ENCODE measurements at places on chromosomes 3 and 15.

GRCh38 chr15:40265875-40266274 is 17.0 kb downstream of the ANKRD63 start:
- DNase-seq, result no peak

- no peak for DNase-seq
Observed at GRCh38 chr3:51933471-51934138, 8.1 kb downstream of the RRP9 start.

DNA sequence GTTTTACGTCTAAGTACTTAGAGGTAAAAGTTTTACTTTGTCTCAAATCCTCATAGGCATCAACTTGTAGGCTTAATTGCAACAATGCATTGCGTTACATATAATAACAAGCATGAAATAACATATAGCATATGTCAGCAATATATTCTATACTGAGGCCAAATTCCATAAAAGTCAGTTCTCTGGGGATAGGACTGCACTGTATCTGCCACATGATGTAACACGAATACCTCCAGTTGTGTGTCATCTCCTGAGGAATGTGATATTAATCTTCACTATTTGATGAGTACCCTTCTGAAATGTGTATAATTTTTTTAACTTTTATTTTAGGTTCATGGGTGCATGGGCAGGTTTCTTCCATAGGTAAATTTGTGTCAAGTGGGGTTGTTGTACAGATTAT is 126.4 kb downstream of the IMPG2 start:
- DNase-seq, result no peak

GRCh38 chr3:152835601-152836102 is 721 bp downstream of the P2RY1 start:
- no peak for DNase-seq

DNA sequence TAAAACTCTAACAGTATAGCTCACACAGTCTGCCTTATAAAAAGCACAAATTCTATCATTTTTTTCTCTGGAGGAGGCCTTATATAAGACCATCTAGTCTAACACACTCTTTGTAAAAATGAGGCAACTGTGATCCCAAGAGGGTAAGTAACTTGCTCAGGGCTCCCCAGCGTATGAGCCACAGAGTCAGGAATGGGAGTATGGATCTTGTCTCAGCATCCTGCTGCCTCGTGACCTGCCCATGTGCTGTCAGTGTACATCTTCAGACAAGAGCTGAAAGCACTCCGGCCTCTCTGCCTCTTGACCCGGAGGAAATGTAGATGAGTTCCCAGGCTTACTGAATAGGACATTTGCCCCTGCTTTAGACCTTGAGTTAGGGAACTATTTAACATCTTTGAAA is 28.4 kb upstream of the MEF2A start:
- DNase-seq, result no peak

DNA sequence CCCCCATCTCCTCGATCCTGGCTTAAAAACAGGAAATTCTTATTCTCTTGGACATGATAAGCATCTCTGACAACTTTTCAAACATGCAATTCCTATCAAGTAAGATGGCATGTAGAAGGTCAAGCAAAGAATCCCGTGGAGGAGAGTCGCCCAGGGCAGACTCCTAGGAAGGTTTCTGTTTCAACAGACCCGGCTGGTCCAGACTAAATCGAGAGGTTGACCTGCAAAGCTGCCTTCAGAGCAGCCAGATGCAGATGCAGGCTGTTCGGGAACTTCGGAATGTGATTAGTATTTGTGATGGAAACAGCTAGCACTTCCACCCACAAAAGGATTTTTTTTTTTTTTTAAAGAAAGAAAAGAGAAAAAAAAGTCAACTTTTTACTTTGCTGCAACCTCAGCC is 216.8 kb downstream of the NR1D2 start:
- DNase-seq, result no peak

GRCh38 chr3:138349926-138350665 is 1.7 kb downstream of the MRAS start:
- DNase-seq, result no peak

GRCh38 chr3:13079051-13079450 is 5.8 kb upstream of the IQSEC1 start:
- DNase-seq, result no peak

DNA sequence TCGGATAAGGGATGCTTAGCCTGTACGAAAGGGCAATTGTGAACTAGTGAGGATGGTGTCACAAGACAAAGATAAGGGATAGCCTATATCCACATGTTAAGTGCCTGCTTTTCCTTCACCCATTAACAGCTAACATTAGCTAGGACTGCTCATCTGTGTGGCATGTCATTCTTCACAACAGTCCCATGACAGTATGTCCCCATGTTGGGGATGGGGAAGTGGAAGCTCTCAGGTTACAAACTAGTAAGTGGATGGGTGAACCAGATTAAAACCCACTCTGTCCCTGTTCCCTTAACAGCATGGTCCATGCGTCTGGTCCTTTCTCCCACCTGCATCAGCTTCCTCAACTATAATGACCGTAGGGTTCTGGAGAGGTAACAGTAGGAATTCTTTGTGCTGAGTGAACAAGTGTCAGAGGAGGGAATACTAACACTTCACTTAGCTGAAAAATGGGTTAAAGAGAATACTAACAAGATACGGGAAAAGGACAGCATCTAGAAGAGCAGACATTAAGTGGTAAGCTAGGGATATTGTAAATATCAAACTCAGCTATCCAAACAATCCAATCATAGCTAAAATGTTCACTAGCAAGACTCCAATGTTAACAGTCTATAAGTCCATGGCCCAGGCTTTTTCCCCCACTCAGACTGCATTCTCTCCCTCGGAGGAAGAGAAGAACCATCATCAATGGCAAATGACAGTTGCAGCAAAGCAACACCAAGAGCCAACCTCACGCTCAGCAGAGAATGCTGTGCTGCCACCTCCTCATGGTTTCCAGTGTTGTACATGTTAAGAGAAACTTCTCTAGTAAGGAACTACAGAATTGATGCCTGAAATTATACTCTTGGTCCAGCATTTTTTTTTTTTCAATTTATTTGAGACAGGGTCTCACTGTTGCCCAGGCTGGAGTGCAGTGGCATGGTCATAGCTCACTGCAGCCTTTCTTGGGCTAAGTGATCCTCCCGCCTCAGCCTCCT is 5.0 kb downstream of the RPLP1 start:
- no peak for DNase-seq

DNA sequence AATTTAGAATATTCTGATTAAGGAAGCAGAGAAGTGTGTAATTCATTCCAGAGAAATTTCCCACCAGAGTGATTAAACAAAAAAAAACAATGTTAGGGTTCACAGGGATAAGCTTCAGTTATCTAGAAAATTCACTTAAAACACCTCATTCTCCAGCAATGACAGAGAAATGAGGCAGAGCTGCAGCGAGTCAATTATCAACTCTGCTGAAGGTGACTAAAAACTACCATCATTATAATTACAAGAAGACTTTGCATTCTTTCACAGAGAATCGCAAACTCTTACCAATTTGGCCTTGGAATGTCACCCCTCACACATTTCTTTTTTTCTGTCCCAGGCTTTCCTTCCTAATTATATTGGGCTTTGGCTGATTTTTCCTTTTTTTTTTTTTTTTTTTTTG is 117.1 kb downstream of the RAB11A start:
- no peak for DNase-seq

DNA sequence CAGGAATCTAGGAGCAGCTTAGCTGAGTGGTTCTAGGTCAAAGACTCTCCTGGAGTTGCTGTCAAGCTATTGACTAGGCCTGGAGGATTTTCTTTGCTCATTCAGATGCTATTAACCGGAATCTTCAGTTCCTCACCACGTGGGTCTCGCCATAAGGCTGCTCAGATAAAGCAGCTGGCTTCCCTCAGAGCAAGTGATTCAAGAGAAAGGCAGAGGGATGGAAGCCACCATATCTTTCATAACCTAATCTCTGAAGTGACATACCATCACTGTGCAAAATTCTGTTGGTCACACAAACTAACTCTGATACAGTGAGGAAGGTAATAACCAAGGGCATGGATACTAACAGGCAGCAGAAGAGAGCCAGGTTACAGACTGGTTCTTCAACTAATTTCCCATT is 72.7 kb upstream of the FLNB start:
- no peak for DNase-seq

DNA sequence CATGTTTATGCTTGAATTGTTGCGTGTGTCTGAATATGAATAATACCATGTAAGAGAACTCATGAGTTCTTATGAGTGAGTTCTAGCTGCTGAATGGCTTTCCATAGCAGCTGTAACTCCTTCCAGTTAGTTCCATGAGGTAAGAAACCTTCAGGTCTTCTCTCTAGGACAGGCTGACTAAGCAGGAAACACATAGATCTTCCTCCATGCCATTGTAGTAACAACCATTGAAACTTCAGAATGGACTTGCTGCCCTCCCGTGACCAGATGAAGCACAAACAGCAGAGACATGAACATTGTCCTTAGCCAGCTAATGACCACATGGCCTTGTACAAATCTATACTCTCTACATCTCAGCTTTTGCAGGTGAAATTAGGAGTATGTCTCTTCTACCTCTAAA is 200.0 kb downstream of the ZNF385D start:
- no peak for DNase-seq

DNA sequence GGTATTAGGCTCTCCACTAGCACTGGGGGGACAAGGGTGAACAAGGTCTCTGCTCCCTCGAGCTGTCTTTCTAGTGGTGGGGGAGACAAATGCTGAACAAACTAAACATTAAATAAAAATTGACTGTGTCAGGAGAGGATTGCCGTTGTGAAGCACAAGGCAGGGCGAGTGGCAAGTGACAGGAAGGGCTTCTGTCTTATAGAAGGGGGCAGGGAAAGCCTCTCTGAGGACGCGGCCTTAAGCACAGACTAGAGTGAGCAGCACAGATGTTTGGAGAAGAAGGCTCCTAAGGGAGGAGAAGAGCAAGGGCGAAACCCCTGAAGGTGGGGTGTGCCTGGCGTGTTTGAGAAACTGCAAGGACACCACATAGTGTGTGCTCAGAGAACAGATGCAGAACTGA is 50.9 kb upstream of the ATP2B2 start:
- no peak for DNase-seq

DNA sequence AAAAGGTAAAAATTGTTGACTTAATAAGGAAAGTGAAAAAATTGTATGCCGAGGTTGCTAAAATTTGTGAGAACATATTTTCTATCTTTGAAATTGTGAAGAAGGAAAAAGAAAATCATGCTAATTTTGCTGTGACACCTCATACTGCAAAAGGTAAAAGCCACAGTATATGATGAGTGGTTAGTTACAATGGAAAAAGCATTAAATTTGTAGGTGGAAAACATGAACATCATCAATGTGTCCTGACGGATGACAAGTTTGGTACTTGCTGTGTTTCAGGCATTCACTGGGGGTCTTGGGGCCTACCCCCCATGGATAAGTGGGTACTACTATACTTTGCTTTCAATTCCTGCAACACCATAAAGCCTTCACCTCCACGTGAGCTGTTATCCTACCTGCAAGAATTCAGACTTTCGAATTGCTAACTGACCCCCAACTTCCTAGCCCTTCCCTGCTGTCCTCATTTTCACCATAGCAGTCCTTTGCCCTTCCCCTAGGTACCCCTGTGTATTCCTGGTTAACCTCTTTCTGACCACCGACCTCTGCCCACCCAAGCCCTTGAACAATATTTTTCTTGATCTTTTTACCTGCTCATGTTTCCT is 62.4 kb downstream of the RAB7A start:
- no peak for DNase-seq

- DNase-seq, result no peak
Observed at GRCh38 chr3:171245796-171246765, 214.1 kb downstream of the TNIK start.

DNA sequence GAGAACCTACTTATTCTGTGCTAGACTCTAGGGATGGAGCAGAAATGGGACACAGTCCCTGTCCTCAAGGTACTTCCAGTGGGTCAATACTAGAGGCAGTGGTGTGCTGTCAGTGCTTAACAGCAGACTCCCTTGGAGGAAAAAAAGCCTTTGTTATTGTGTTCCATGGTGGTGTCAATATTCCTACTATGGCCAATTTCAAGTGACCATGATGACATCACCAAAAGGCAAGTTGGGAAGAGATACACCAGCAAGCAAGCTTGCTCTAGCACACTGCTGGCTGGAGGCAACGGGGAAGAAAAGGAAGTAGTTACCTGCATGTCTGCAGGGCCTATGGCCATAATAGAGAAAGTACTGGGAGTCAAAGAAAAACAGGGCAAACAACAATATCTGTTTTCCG is 89.6 kb upstream of the ETV5 start:
- DNase-seq, result no peak

GRCh38 chr3:47495111-47495510 is 18.4 kb downstream of the ELP6 start:
- no peak for DNase-seq

DNA sequence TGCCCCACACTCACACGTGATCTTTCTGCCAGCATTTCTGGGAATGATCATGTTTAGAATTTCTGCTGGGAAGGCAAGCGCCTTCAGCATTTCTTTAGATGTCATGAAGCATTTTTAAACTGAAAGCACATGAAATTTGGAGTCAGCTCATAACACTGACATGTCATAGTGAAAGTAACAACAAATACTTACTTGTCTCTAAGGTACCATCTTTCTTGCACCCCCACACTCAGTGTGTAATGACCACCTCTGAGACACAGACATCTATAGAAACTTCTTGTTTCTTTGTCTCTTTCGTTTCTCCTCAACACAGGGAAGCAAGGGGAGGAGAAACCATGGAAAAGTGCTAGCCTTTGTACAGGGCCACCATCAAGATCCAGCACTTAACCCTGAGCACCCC is 171.7 kb downstream of the RORA start:
- DNase-seq, result peak; percentile 44

DNA sequence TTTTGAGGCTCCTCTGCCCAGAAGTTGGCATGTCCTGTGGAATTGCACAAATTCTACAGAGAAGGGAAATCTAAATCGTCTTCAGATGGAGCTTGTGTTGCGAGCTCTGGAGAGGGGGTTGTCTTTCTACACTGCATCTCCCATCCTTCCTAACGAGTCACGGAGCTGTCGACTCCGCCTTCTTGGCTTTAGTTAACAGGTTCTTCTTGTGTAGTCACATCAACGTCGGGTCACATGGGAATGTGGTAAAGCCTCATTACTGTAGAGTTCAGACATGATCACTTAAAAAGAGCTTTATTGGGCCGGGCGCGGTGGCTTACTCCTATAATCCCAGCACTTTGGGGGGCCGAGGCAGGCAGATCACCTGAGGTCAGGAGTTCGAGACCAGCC is 60.0 kb downstream of the DNASE1L3 start:
- DNase-seq, result no peak

DNA sequence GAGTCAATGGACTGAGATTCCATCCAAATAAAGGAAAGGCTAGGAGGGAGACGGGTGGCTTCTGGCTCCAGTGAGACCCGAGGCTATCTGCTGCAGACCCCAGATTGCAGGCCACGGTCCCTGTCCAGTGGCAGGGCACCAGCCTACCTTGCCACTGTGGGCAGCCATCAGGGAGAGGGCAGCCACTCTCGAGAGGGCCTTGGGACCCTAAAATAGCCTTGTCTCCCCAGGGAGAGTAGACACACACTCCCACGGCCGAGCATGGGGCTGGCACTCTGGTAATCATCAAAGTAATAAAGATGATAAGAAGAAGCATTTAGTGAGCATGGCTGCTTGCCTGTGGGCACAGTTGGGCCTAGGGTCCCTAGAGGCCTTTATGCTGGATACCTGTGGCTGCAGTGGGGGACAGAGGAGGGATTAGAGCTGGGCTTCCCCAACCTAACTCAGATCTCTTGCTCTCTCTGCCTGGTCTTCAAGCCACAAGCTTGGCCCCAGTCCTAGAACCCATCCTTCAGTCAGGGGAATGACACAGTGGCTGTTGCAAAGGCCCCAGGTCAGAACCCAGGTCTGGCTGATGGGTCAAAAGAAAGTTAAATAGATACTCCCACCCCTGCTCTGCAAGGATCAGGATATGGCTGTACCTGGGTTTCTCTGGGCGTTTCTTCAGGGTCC is 9.2 kb upstream of the VIPR1 start:
- no peak for DNase-seq

Measured in GM10248 (cell line).